ENCODE measurements at places on chromosomes 4 and X.

- no peak for DNase-seq
Observed at GRCh38 chr4:111506706-111507105, 638.5 kb upstream of the FAM241A start.

GRCh38 chr4:1212546-1213335 lies 36.2 kb downstream of the CTBP1 start:
- DNase-seq, result no peak

- no peak for DNase-seq
Observed at GRCh38 chrX:8897259-8897658, 96.1 kb upstream of the FAM9A start.

GRCh38 chrX:103488794-103489193 lies 30.5 kb downstream of the RAB40A start:
- DNase-seq, result no peak

- no peak for DNase-seq
Observed at GRCh38 chr4:119962631-119963030, 104.0 kb downstream of the MAD2L1 start.

Measured in activated T-cell treated with anti-CD3 and anti-CD28 coated beads, Interleukin-2, amount 50 U/mL, for 1 hour (primary cell).